Inflammatory macrophage treated with lipopolysaccharide for 4 hours (primary cell): ENCODE measurements at places on chromosomes 5 and 9.

DNA sequence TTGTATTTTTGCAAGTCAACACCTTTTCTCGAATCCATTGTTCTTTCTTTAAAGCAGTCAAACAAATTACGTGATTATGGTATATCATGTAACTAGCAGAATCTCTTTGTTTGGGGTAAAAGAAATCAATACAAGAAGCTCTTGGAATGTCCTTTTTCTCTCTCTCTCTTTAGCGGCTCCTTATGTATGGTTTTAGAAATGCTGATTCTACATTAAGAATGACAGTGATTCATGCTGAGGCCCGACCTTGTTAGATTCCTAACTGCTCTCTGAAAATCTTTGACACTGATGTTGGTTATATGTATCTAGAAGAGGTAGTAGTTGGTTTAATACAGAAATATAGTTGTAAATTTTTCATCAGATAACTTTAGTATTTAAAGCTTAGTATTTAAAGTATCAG, 76.4 kb downstream of the SNX24 start:
- DNase-seq = no peak

DNA sequence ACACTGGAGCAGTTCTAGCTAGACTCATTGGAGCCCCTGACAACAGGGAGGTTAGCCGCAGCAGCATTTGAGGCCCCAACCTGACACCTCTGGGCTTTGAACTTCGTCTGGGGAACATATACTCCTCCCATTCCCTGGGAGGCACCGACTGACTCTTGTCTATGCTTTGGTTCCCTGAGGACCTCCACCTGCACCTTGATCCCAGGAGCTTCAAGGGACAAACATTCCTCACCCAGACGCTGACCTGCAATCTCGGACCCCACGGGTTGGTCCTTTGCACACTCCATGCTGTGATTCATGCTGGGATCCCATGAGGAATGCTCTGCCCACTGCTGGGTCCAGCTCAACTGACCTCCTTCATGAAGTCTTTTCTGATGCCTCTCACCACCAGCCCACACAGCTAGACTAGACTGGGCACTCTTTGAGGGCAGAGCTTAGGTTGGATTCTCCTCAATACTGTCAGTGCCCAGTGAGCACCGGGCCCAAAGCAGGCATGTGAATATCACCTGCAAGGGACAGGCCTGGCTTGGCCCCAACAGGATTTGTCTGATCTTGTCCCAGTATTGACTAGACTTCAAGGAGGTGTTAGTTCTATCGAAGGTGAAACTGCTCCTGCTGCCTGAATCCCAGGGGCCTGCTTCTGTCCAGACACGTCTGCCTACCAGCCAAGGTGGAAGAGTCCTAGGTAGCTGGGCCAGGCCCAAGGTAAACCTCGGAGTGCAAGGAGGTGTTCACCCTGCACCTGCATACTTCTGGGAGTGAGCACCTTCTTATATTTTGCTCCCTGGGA, 51.8 kb upstream of the ZBTB43 start:
- no peak for DNase-seq

GRCh38 chr9:81032030-81032572, 657.2 kb downstream of the TLE1 start:
- DNase-seq = no peak

DNA sequence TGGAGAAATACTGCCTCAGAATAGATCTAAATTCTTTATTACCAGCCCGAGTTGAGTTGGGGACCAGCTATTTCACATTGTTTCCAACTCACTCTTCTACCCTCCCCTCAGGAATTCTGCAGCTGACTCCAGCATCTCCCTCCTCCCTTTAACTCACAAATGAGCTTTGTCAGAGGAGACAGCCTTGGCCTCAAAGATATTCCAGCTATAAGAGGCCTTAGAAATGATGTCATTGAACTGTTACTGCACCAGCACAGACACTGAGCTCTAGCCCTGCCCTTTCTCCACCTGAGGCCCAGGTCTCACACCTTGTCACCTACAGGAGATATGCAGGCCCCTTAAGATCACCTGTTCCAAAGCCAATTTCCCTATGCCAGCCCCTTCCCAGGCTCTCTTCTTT, 78.4 kb upstream of the ATP10B start:
- no peak for DNase-seq

- DNase-seq = no peak
Measured at GRCh38 chr5:14453481-14453880, 128.1 kb upstream of the OTULINL start.

- no peak for DNase-seq
Measured at GRCh38 chr5:135497971-135498636, 37.7 kb downstream of the NEUROG1 start.

DNA sequence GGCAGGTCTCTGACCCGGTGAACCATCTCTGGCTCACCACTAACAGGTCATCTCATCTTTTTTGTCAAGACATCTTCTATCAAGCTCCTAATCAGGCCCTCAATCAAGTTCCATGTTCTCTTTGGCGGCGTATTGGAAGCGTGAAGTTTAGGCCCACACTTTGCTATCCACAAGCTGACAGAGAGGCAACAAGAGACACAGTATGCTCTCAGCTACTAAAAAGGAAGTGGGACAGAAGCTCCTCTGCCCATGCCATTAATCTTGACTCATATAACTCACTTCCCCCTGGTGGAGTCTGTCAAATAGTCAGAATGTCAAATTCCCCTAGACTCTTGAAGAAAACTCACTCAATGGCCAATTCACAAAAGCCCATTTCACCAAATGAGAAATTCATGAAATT, 77.6 kb upstream of the TMC1 start:
- peak; percentile 94 for DNase-seq

GRCh38 chr5:14267166-14267838, 124.2 kb downstream of the TRIO start:
- no peak for DNase-seq

DNA sequence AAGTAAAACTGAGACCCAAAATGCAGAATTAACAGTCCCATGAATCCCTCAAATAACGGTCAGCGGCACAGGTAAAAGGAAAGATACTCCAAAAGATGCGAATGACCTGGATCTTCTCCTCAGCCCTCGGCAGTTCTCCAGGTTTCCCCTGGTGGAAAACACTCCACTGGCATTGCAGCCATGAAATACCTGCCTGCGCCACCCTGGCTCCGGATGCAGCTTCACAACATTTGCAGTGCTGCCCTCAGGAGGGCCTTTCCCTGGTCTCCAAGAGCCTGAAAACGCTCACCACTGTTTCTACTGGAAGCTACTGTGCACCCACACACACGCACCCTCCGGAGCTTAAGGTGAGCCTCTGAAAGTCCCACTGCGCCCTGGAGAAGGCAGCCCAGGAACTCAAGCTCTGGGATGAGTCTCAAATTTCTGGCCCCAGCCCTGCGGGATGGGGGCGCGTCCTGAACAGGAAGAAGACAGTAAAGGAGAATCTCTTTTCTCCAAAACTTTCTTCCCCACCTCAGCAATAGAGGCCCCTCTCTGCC, 612 bp downstream of the UGT3A2 start:
- no peak for DNase-seq

GRCh38 chr9:133426011-133426410, 3.8 kb downstream of the ADAMTS13 start:
- DNase-seq = no peak

DNA sequence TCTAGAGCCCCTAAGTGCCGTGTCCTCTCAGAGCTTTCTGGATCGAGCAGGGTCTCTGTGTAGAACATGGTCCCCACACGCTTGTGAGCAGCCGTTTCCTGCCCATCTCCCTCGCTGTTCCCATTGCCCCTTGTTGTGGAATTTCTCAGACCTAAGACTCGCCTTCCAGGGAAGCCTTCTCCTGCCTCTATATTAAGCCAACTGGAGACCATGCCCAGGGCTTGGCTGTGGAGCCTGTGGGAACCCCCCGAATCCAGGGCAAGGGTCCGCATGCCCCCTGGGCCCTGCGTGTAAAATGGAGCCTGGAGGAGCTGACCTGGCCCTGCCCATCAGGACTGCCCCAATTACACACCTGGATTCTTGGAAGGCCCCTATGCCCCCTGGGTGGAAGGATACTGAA, 14.5 kb upstream of the SPATA31E1 start:
- no peak for DNase-seq

- no peak for DNase-seq
Measured at GRCh38 chr5:18544421-18544820, 910.2 kb downstream of the TAF11L14 start.

DNA sequence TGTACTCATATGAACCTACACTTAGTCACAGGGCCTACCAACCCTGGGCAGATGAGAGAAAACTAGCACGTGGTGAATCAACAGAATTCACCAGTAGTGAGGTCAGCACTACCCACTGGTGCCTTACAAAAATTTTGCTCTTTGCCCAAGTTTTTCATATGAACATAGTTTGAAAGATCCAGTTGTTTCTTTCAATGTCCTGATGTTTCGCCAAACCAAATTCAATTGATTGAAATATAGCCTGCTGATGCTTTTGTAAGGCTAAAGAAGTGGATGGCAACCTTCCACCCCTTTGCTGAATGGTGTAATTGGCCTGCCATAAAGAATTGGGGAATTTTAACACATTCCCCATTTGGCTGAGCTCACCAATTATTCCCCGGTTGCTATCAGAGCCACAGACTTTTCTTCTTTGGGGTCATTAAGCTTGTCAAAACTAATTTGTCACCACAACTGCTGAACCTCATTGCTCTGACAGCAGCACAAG, 339.2 kb downstream of the GLIS3 start:
- DNase-seq = no peak

GRCh38 chr5:95959051-95959887, 2.4 kb downstream of the ELL2 start:
- peak; percentile 32 for DNase-seq

GRCh38 chr9:15182101-15182551, 124.9 kb downstream of the TTC39B start:
- DNase-seq = no peak

- no peak for DNase-seq
Measured at GRCh38 chr9:82456642-82457041, 468.1 kb downstream of the SPATA31D1 start.

GRCh38 chr9:131235480-131235851, 40.8 kb downstream of the FAM78A start:
- no peak for DNase-seq

DNA sequence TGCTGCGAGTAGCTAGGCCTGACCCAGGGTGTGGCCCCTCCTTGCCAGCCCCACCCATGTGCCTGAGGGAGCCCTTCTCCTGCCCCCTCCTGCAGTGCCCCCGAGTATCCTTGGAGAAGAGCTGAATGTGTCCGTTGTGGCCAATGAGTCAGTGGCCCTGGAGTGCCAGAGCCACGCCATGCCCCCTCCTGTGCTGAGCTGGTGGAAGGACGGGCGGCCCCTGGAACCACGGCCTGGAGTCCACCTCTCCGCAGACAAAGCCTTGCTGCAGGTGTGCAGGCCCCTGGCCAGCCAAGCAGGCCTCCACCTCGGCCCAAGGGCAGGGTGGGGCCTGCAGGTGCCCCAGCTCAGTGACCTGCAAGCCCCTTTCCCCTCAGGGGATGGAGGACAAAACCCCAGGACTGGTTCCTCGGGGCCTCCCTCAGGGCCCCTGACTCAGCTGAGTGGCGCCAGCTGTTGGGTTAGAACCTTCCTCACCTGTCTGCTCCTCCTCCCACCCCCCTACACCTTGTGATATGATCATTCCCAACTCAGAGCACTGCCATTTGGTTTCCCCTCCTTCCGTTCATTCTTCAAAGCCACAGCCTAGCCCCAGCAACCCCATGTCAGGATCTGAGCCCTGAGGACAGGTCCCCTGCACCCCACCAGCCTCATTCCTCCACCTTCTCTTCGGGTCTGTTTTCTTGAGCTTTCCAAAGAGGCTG, 80.0 kb upstream of the ASS1 start:
- DNase-seq = no peak

DNA sequence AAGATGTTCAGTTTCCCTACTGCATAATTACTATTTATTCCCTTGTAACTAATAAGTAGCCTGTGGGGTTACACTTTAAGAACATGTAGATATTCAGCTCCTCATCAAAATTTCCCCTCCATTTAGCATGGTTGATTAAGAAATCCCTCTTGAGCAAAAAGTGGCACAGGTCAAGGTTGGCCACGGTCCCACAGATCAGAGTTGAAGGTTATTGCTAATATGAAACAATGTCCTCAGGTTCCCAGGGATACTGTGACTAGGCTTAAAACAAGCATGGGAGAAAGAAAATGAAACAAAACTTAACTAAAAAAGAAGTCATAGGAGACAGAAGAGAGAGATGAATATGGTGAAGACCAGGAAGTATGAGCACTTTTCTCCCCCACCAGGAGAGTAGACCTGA, 64.2 kb downstream of the RFK start:
- no peak for DNase-seq

DNA sequence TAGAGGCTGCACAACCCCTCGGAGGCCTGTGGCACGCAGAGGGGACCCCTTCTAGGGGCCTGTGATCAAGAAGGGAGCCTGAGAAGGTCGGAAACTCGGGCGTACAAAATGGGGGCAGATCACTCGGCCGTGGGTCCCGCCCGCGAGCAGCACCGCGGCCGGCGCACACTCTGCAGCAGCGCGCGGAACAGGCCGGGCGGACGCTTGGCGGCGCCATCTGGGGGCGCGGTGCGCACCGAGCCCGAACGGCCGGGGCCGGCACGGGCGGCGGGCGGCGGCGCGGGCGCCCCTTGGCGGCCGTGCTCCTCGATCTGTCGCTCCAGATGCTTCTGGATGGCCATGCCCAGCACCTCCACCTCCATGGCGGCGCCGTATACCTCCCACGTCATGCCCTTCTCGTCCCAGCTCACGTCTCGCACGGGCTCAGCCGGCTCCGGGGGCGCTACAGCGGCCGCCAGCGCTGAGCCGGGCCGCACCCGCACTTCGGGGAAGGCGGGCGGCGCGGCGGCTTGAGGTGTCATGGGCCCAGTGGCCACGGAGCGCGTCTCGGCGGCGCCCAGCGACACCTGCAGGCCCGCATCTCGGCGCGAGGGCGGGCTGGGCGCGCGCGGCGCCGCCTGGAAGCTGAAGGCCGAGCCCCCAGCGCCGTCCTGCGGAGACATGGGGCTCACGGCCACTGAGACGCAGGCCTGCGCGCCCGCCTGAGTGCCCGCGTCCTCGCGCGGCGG, 13.1 kb downstream of the GPRIN1 start:
- DNase-seq = peak; percentile 46

DNA sequence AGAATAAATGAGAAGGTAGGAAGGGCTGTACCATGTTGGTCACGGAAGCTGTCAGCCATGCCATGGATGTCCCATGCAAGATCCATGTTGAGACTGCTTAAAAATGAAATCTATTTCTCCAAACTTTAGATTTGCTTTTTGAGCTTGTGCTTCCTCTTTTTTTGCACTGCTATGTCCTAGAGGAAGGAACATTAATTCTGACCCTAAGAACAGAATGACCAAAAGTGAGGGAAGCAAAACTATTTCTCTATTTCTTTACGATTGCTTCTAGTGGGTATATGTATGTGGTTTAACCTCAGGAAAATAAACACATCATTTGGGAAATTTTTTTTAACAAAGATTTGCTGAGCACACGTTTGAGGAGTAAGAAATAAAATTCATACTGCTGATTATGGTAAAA, 84.6 kb downstream of the USP20 start:
- peak; percentile 86 for DNase-seq

- no peak for DNase-seq
Measured at GRCh38 chr5:134133995-134134541, 19.6 kb downstream of the TCF7 start.

GRCh38 chr9:121122246-121123032, 47.7 kb downstream of the CNTRL start:
- DNase-seq = peak; percentile 56

GRCh38 chr9:77271023-77271690, 93.8 kb downstream of the VPS13A start:
- no peak for DNase-seq
